ENCODE measurements at places on chromosomes 2 and 18. TPM values are rescaled to one million over a fixed set of nuclear protein-coding genes. Genes with fewer than 3 reads are reported as not detected.

Gene REG1B
- not detected for total RNA-seq

Gene SERPINB13
- total RNA-seq: not detected

Gene REG1A
- total RNA-seq: not detected

Gene RAB17
- total RNA-seq: 0.16 TPM

Gene RUFY4
- total RNA-seq: 0.78 TPM

Gene ANKRD23
- total RNA-seq: 5.9 TPM

Gene GALR1
- total RNA-seq: 0.16 TPM

Gene CACNB4
- total RNA-seq: 70.2 TPM

Gene MARCO
- total RNA-seq: 0.31 TPM

Gene CXCR4
- 115 TPM for total RNA-seq

Gene GCG
- total RNA-seq: not detected

Gene CROCC2
- under 0.01 TPM for total RNA-seq

Gene ALK
- total RNA-seq: 0.78 TPM

Gene ANKAR
- 55.4 TPM for total RNA-seq

Gene ACMSD
- not detected for total RNA-seq

Gene ABCG8
- 0.31 TPM for total RNA-seq

Gene NETO1
- total RNA-seq: 47.7 TPM

All from occipital lobe (tissue), 3 donors.